ENCODE measurements at places on chromosomes 16 and 17. TPM values are rescaled to one million over a fixed set of nuclear protein-coding genes. Genes with fewer than 3 reads are reported as not detected.

Gene OTOA
- total RNA-seq: under 0.01 TPM

Gene NKD1
- total RNA-seq: under 0.01 TPM

Gene MYL11
- total RNA-seq: not detected

Gene TSNAXIP1
- 1.5 TPM for total RNA-seq

Gene CA5A
- not detected for total RNA-seq

Gene VMO1
- total RNA-seq: 1.2 TPM

Gene CEP131
- total RNA-seq: 11.7 TPM

Gene GNGT2
- total RNA-seq: not detected

Gene ITGB4
- total RNA-seq: under 0.01 TPM

Gene STXBP4
- 5.4 TPM for total RNA-seq

Gene TRPV2
- 63.0 TPM for total RNA-seq

Gene ABCC12
- total RNA-seq: not detected

Gene KRT9
- total RNA-seq: not detected

Gene ELAC2
- total RNA-seq: 58.2 TPM

Gene SCGB1C2
- total RNA-seq: not detected

Gene PABPN1L
- total RNA-seq: not detected

Gene MYH8
- not detected for total RNA-seq

Gene KRT13
- 0.17 TPM for total RNA-seq

Gene CCDC144A
- 7.9 TPM for total RNA-seq

Gene C1QL1
- 0.32 TPM for total RNA-seq

Gene SLC43A2
- total RNA-seq: 7.0 TPM

Gene ADORA2B
- 12.9 TPM for total RNA-seq

Gene CLDN9
- under 0.01 TPM for total RNA-seq

Gene PRDM7
- total RNA-seq: not detected

Gene TPSB2
- total RNA-seq: not detected

Gene TNK1
- 0.09 TPM for total RNA-seq

Gene C16orf92
- total RNA-seq: not detected

Gene MATCAP1
- 27.7 TPM for total RNA-seq

Gene RTN4RL1
- total RNA-seq: 0.47 TPM

Gene ARL5C
- under 0.01 TPM for total RNA-seq

Gene GPR139
- not detected for total RNA-seq

Gene IGSF6
- total RNA-seq: not detected

Gene SLC13A2
- not detected for total RNA-seq

Gene STAT5A
- total RNA-seq: 21.1 TPM

Gene PERCC1
- not detected for total RNA-seq

Gene ALOX15B
- not detected for total RNA-seq

Gene SHISA6
- not detected for total RNA-seq

Gene KRTAP4-5
- not detected for total RNA-seq

Gene TNFSF12
- total RNA-seq: 7.3 TPM

Gene ACSF3
- total RNA-seq: 20.3 TPM

Gene CCL22
- not detected for total RNA-seq

Gene GNAO1
- total RNA-seq: 0.09 TPM

Gene POLDIP2
- 47.1 TPM for total RNA-seq

Gene TBX2
- 31.3 TPM for total RNA-seq

Gene GPRC5B
- total RNA-seq: 48.9 TPM

Gene PRAC1
- total RNA-seq: not detected

Gene SEPTIN12
- not detected for total RNA-seq

Gene SPATA22
- not detected for total RNA-seq

Gene CASKIN1
- 0.16 TPM for total RNA-seq

Gene RAP1GAP2
- total RNA-seq: 3.5 TPM

Gene ACSM5
- total RNA-seq: not detected
